ENCODE measurements at places on chromosomes 3 and 15.

DNA sequence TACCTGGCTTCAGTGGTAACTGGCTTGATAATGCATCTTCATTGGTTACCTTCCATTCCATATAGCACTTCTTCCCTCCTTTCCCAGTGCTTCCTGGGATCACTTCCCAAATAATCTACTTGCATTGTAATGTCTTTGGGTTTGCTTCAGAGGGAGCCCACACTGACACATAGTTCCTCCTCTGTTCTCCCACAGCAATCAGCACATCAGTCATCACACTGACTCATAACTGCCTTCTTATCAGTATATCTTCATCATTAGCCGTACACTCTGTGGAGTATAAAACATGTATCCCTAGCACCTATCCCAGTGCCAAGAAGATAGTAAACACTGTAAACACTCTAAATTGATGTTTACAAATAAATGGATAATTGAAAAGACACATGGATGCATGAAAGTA, 91.4 kb upstream of the SCN10A start:
- no peak for DNase-seq

DNA sequence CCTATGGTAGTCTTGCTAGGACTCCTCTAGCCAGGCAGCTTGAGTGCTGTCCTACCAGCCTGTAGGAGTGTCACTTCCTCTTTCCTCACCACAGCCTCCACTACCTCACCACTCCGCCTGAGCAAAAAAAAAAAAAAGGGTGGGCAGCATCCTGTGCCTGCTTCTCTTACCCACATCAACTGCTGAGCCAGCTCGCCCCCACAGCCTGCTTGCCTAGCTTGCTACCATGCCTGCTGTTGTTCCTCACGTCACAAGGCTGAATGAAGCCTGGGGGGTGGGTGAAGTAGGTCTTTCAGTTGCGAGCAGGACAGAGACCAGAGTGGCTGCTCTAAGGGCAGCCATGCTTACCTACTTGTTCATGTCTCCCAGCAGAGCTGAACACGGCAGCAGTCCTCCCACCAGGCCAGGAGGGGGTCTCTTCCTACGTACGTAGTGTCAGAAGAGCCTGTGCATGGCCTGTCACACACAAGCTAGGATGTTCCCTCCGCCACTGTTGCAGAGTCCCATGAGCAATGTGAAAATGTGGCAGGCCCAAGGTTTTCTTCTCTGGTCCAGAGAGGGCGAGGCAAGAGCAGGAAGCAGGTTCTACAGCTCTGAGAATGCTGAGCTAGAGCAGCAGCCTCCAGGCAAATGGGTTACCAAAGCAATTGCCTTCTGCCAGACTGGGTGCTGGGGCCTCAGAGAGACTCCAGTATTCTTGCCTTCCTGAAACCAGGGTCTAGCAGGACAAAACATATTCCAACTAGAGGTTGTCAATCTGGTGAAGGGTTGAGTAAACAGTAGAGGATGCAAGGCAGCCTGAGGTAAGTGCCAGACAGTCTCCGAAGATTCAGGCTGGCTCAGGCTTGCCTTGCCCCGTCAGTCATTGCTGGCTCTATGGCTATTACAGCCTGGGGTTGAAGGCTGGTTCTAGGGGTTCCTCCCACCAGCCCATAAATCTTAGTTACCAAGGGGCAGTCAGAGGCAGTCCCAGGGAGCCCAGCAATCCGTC, 8.1 kb downstream of the PPM1M start:
- peak; percentile 81 for DNase-seq

DNA sequence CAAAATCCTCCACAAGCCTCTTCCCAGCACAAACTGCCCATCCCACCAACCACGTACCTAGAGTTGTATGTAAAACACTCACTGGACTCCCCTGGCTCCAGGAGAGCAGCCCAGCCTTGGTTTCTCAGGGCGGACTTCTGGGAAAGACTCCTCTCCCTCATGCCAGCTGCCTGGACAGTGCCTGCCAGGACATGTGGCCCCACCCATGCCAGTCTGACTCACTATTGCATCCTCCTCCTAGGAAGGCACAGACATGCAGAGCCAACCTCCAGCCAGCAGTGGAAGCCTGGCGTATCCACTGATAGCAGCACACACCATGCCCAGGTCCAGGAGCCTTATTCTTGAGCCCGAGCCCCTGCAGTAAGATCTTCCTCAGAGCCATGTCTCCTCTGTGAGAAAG, 8.6 kb downstream of the PKM start:
- DNase-seq, result no peak

- no peak for DNase-seq
Measured at GRCh38 chr3:122310361-122310760, 14.7 kb upstream of the CSTA start.

GRCh38 chr3:12384451-12385233, 95.8 kb downstream of the PPARG start:
- no peak for DNase-seq

GRCh38 chr3:124629497-124629896, 100.8 kb upstream of the UMPS start:
- DNase-seq, result no peak

GRCh38 chr3:31305340-31305739, 227.4 kb upstream of the STT3B start:
- no peak for DNase-seq

- DNase-seq, result no peak
Measured at GRCh38 chr3:150779402-150779858, 16.5 kb upstream of the SIAH2 start.

- DNase-seq, result no peak
Measured at GRCh38 chr3:16311960-16312451, 47.0 kb downstream of the OXNAD1 start.

GRCh38 chr15:66294157-66294931, 976 bp downstream of the DIS3L start:
- DNase-seq, result peak; percentile 18

- no peak for DNase-seq
Measured at GRCh38 chr3:29329986-29330890, 49.4 kb downstream of the RBMS3 start.

All from GM12892 (cell line).